Putamen (tissue), 1 donor: ENCODE measurements at places on chromosomes 7 and 10.
A peak's percentile ranks its signal among the peaks of the same experiment; 100 is the strongest.

GRCh38 chr10:129843131-129843541, 120.9 kb downstream of the EBF3 start:
- no peak for DNase-seq

DNA sequence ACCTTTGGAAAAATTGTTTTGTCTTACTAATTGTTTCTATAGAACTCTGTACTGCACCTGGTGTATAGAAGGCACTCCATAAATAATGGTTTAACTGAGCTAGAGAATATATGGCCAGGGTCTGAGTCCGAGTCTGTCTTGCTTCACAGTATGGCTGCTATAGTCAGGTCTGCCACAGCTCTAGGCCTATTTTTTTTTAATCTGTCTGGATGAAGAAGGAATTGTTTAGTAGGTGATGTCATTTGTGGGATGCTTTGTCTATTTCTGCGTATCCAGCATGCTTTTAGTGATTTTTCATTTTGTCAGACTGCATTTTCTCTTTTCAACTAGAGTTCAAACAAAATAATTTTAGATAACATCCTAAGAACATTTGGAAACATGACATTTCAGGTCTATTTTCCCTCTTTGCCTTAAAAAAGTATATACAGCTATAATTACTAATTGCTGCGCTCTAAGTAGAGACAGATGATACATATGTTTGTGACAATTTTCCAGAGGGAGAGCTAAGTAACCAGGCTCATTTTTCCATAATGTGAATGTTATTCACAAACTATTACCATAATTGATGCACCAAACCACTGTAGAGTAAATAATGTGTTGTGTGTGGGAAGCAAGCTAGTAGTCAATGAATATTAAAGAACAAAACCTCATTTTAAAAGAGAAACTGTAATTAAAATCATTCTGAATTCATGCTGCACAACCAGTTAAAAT, 361.7 kb downstream of the AUTS2 start:
- DNase-seq: no peak

DNA sequence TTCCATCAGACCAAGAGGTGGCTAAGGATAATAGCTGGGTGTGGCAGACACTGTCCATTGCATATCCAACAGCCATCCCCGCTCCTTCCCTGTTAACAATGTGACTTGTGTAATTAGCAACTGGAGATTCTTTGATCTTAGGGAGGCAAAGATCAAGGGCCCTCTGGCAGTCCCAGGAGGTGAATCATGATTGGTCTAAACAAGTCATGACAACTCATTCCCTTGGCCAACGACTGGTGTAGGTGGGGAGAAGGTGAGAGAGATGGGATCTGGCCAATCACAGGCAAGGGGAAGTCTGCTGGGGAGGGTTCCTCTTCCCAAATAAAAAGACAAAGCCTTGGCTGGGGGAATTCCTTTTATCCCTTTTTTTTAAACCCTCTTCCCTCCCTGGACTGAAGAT, 46.2 kb upstream of the COMTD1 start:
- DNase-seq: no peak

GRCh38 chr10:78572565-78572964, 496.2 kb upstream of the ZMIZ1 start:
- DNase-seq: no peak

GRCh38 chr7:100443096-100443840, 7.0 kb upstream of the PPP1R35 start:
- no peak for DNase-seq

GRCh38 chr7:3197567-3198213, 103.4 kb upstream of the SDK1 start:
- DNase-seq: no peak

- no peak for DNase-seq
Measured at GRCh38 chr10:120927352-120927751, 76.2 kb downstream of the WDR11 start.

- no peak for DNase-seq
Measured at GRCh38 chr10:29160150-29160617, 128.7 kb upstream of the LYZL1 start.

- no peak for DNase-seq
Measured at GRCh38 chr7:49937608-49938007, 155.4 kb downstream of the ZPBP start.

DNA sequence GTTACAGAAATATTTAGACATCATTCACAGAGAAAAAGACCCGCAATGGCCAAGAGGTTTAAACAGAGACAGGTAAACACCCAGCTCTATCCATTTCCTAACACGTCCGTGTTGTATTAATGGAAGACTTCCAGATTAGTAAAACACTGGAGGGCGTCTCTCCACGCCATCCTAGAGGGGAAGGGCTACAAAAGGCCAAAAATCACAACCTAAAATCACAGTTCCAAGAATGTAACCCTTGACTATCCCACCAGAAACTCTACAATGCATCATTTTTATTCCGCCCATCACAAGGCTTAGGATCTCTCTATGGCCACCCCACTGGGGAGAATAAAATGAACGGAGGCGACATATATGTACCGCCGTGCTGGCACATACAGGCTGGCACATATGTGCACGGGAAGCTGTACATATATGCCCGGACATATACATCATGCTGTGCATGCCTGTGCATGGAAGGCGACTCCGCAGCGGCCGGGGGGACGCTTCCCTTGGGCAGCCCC, 734 bp downstream of the PCLO start:
- no peak for DNase-seq

GRCh38 chr10:121710207-121710606, 112.0 kb upstream of the FGFR2 start:
- no peak for DNase-seq

GRCh38 chr10:120205368-120206018, 251.5 kb upstream of the PLPP4 start:
- DNase-seq: no peak

DNA sequence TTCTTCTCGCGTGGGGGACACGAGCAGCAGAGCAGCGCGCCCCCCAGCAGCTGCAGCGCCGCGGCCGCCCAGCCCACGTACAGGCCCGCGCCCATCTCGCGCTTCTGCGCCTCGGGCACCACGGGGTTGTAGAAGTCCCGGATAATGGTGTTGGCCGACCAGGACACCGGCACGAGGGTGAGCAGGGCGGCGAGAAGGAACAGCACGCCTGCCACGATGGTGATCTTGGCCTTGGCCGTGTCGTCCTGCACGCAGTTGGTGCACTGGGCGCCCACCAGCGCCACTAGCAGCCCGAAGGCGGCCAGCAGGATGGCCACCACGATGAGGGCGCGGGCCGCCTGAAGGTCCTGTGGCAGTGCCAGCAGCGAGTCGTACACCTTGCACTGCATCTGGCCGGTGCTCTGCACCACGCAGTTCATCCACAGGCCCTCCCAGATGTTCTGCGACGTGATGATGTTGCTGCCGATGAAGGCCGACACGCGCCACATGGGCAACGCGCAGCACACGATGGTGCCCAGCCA, 529 bp downstream of the CLDN3 start:
- DNase-seq: no peak

GRCh38 chr10:113213035-113213434, 263.0 kb downstream of the TCF7L2 start:
- DNase-seq: no peak

- DNase-seq: peak; percentile 73
Measured at GRCh38 chr7:79176859-79177477, 276.5 kb downstream of the MAGI2 start.

GRCh38 chr7:74418076-74418475, 35.6 kb upstream of the GTF2IRD1 start:
- no peak for DNase-seq

GRCh38 chr10:317271-317769, 182.1 kb downstream of the ZMYND11 start:
- DNase-seq: no peak

DNA sequence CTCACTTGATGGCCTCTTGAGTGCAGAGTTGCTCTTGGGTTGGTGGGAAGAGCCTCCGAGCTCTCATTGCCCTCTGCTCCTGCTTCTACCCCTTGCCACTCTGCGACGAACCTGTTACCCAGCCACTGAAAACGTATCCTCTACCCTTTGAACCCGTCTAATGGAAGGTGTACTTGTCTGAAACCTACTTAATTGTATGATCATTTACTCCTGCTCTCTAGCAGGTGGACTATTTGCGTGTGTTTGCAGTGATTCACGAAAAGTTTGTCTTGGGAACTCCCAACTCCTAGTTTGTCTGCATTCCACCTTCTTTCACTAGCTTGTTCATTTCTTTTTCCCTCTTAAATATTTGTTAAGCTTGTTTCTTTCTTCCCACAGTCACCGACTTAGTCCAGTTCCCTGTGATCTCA, 503 bp downstream of the CROT start:
- DNase-seq: no peak

GRCh38 chr10:62087329-62087728, 181.3 kb downstream of the RTKN2 start:
- DNase-seq: no peak

GRCh38 chr7:1055956-1056784, 11.8 kb downstream of the GPR146 start:
- DNase-seq: no peak

- DNase-seq: no peak
Measured at GRCh38 chr10:51608211-51608610, 91.2 kb downstream of the CSTF2T start.

- DNase-seq: peak; percentile 70
Measured at GRCh38 chr7:36986948-36987724, 262.8 kb upstream of the AOAH start.

- DNase-seq: peak; percentile 11
Measured at GRCh38 chr10:5545778-5546710, 21.3 kb downstream of the CALML3 start.

GRCh38 chr10:59575269-59575668, 134.4 kb downstream of the SLC16A9 start:
- DNase-seq: no peak

- DNase-seq: no peak
Measured at GRCh38 chr10:132144086-132144485, 42.7 kb upstream of the DPYSL4 start.

GRCh38 chr7:41190581-41190980, 512.3 kb downstream of the INHBA start:
- DNase-seq: no peak

DNA sequence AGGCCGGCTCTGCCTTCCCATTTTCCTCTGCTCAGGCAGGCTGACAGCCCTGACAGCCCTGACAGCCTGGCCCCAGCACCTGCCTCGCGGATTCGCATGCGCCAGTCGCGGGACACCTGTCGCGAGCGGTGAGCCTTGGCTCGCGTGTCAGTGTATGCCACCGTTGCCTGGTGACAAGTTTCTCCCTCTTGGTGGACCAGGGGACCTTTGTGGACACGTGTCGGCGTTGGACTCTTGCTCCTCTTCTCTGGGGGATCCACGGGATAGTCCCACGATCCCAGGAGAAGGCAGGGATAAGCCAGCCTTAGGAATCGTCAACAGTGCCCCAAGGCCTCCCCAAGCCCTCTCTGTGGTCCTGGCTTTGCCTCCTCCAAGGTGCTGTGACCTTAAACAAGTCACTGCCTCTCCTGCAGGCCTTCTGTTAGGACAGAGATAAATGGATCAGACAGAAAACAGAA, 18.1 kb upstream of the ZNF273 start:
- no peak for DNase-seq

DNA sequence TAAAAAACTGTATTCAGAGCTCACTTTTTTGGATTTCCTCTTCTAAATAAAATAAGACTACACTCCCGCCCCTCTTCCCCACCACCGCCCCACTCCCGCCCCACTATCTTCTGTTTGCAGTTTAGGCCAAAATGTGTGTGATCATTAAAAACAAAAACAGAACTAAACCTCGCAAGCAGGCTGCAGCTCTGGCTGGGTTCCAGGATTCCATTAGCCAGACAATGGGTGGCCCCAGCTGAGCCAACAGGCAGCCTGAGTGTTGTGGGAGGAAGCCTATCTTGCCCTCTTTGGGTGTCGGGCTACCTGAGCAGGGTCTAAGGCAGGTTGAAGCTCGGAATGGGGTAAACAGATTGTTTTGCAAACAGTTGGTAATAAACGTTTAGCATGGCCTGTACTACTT, 41.7 kb downstream of the ARL4A start:
- DNase-seq: peak; percentile 44

DNA sequence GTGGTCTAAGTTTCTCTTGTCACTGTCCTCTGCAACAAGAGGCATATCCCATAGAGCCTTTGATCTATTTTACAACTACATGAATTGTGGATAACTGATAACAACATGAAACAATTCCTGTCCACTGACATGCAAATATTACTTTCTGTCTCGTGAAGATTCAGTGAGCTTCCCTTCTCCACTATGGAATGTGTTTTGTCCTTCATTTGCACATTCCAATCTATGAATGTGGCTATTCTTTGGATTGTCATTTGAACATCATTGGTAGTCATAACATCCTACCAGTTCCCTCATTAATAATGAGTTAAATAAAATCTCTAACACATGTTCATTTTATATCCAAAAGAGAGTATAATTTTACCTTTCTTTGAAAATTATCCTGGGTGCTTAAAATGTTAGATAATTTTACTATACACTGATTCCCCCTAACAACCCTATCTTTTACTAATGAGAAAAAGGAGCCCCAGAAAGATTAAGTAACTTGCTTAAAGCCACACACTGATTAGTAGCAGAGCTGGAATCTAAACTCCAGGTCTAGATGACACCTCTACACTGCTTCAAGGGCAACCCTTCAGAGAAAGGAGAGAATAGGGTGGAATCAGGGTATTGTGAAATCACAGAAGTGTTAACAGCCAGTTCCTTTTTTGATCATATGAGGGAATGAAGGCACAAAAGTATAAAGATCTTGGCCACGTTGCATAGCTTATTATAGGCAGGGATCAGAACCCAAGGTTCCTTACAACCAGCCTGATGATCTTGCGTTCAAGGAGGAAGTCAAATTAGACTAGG, 39.1 kb downstream of the PDE1C start:
- DNase-seq: no peak

DNA sequence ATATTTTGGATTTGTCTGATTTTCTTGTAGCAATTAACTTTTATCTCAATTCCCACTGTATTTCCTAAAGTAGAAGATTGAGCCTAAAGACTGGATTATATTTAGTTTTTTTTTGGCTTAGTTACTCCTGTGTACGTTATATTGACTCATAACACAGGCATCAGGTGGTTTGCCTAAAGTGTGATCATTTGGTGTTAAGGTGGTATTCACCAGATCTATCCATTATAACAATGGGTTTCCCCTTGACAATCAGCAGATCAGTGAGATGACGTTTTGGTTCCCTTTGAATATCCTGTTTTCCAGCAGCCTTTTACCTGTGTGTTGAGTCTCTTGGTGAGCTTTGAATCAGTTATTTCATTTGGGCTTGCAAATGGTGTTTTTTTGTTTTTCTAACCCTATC, 18.1 kb downstream of the MAPK8 start:
- DNase-seq: no peak

DNA sequence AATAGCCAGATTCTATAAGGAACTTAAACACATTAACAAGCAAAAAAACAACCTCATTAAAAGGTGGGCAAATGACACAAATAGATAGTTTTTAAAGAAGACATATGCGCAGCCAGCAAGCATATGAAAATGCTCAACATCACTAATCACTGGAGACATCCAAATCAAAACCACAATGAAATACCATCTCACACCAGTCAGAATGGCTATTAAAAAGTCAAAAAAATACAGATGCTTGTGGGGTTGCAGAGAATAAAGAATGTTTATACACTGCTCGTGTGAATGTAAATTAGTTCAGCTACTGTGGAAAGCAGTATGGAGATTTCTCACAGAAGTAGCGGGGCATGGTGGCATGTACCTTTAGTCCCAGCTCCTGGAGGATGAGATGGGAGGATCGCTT, 164.0 kb downstream of the CHRM2 start:
- no peak for DNase-seq
